ENCODE measurements at places on chromosomes 12 and 14.
A peak's percentile ranks its signal among the peaks of the same experiment; 100 is the strongest.

DNA sequence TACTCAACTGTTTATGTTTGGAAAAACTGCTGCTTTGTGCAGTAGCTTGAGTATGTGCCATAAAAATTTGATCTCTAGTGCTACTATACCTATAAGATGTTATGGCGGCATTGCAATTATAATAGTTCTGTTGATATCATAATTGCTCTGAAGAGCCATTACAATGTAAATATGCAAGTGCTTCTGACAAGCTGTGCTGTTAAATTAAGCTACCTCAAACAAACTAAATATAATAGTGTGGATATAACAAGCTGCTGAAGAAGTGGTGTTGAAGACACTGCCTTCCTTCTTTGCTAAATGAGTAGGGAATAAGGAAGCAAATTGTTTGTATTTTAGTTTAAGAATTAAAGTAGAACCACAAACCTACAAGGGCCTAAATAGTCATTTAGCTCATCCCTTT lies 301.0 kb upstream of the MIS18BP1 start:
- no peak for DNase-seq

DNA sequence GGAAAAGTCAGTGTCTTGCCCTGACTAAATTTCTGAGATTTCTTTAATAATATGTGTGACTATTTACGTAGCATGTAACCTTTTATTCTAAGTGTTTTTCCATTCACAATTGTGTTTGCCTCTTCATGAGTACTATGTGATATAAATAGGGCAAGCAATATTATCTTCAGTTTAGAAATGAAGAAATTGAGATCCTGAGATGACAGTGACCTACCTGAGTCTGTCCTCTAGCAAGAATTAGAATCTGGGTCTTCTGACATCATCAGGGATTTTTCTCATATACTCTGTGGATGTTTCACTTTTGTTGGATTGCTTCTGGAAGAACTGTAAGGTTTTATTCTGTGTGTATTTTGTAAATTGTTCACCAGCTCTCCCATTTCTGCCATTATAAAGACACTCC lies 35.0 kb downstream of the TMTC2 start:
- DNase-seq = no peak

- DNase-seq = peak; percentile 58
Measured at GRCh38 chr14:99522457-99522891, 41.3 kb downstream of the CCNK start.

GRCh38 chr12:1916371-1917171 lies 1.9 kb downstream of the CACNA2D4 start:
- no peak for DNase-seq

DNA sequence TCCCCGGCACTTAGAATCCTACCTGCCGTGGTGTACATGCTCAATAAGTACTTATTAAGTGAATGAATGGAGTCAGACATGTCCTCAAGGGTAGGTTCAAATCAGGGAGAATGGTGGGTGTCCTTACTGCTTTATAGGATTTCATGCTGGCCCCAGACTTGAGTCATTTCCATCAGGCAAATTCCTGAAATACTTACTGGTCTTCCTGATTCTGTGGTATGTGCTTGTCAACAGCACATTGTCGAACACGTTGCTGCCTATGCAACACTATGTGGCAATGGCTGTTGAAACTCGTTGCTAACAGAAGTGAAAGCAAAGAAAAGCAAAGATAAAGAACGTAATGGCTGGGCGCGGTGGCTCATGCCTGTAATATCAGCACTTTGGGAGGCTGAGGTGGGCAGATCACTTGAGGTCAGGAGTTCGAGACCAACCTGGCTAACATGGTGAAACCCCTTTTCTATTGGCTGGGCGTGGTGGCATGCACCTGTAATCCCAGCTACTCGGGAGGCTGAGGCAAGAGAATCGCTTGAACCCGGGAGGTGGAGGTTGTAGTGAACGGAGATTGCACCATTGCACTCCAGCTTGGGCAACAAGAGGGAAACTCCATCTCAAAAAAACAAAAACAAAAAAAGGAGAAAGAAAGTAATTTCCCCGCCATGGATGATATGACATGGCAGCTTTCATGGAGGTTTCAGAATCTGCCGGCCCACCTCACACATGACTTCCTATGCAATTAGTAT lies 214.9 kb downstream of the ZFP36L1 start:
- DNase-seq = peak; percentile 99

DNA sequence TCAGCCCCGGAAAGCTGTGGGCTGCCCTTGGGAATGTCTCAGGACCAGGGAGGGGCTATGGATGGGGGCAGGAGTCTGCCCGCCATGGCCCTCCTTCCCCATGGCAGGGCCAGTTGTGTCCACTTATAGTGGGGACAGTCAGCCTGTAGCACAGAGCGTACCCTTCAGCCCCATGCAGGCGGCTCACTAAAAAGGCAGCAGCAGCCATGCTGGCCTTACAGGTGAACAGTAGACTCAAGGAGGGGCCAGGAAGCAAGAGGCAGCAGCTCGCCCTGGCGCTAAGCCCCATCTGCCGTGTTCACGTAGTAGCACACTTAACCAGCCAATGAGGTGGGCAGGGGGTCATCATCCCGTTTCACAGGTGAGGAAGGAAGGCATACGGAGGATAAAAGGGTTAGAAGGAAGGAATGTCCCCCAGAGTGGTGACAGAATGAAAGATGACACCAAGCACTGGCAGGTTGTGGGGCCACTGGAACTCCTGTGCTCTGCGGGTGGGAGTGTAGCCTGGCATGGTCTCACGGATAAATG lies 52.7 kb downstream of the FAM222A start:
- DNase-seq = no peak

DNA sequence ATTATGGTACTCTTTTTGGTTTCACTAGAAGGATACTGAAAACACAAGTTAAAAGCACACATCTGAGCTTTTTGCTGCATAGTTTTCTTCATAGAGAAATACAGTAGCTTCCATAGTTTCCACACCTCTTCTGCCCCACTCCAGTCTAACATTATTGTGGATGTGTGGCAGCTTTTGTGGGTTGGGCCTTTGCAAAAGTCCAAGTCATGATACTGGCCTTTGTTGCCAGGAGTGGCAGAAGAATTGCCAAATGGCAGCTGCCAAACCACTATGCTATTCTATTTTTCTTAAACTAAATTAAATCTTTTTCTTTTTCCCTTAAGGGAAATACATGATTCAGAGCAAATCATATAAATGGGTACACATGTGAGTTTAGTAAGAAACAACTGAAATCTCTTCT lies 114.8 kb downstream of the PLEKHA5 start:
- DNase-seq = no peak

DNA sequence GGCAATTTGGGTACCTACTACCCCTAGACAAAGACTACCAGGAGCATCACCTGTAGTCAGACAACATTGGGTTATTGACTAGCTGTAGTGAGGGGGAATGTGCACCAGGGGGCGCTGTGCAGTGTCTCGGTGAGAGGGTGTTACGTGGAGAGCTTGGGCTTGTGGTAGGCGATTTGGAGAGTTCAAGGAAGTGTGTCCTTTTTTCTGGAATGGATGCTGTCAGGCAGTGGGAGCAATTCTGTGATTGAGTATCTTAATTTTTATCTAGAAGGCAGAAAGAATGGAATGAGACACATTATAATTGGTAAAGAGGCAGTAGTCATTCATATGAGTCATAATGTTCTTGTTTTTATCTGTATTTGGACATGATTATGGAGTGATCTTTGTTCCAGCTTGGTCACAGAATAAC lies 187.7 kb downstream of the GALC start:
- DNase-seq = peak; percentile 12

DNA sequence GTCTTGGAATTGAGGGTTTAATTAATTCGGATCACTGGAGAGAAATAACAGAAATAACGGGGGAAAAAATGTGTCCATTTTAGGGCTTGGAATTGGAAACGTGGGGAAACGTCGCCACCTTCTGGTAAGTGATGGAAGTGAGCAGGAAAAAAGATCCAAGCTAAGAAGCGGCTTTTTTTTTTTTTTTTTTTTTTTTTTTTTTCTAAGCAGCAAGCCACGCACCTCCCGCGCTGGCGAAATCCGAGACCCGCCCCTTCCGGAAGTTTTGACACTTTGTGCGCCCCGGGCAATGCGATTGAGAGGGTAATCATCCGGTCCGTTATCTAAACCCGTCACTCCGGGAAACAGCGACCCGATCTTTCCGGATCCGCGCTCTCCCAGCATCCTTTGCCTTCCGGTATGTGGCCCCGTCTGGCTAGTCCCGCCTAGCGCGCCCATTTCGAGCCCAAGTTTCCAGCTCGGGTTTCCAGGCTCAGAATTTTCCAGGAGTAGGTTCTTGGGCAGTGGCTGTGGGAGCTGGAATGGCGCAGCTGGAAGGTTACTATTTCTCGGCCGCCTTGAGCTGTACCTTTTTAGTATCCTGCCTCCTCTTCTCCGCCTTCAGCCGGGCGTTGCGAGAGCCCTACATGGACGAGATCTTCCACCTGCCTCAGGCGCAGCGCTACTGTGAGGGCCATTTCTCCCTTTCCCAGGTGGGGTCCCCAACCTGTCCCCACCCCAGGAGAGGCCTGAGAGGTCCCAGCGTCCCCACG lies at the start of gene ALG10:
Gene ALG10, plus strand, starts transcription at position 418 of the 752 bp plus-strand sequence. Its CDS starts 104 bp downstream, at position 522.
- peak; percentile 98 for DNase-seq

DNA sequence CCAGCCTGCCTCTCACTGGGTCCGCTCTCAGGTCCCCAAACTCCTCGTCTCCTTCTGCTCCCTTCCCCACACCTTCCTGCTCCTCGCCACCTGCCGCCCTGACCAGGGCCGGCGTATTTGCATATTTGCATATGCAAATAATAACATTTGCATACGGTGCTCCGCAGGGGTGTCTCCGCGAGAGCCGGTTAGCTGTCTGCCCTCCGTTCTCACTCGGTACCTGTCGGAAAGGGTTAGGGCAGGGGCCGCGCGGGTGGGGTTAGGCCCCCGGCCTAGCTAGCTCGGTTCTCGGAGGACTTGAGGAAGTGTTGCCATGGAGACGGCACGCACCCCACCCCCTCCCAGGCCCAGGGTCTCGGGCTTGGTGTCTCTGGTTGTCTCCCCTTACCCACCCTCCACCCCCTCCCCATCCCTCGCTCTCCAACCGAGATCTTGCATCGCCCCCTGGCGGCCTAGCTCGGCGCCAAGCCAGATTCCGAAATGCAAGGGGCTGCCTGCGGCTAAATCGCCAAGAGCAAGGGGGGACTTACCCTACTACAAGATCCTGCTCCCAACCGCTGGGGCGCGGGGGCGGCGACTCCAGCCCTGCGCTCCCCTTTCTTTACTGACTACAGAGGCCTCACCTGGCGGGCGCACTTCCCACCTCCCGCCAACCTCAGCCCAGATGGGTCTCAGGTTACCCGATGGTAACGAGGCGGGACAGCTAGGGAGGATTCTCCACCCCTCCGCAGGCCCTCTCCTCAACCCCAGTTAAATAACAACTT lies 8.1 kb downstream of the STAC3 start:
- peak; percentile 46 for DNase-seq

DNA sequence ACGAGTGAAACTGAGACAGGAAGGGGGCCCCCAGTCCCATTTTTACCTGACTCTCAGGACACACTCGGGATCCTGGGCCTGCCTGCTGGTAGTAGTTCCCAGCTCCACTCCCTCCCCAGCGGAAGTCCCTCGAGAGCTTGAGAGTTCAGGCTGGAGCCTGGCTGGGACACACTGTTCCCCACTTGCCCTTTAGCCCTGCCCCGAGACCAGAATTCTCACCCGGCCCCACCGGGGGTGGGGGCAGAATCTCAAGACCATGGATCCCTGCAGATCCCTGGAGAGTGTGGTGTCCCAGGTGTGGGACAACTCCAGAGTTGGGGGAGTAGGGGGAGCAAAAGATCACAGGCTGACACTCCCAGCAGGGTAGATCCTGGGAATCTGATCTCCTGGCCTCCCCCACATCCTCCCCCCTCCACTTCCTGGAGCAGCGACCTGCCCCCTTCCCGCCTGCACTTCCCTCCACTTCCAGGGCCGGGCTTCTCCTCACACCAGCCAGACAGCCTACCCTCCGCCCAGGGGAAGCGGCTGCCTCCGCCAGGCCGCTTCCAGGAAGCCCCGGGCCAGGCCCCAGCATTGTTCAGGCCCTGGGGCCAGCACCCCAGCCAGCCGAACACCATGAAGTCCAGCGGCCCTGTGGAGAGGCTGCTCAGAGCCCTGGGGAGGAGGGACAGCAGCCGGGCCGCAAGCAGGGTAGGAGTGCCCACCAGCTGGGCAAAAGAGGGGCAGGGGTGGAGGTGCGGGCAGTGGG lies at the start of gene TNS2:
Gene TNS2, plus strand, starts transcription at position 495 of the 748 bp plus-strand sequence. Its CDS starts 121 bp downstream, at position 616.
- peak; percentile 75 for DNase-seq

GRCh38 chr12:121596526-121596925 lies 15.7 kb upstream of the KDM2B start:
- DNase-seq = no peak

GRCh38 chr14:102593825-102594137 lies 1.3 kb downstream of the RCOR1 start:
- DNase-seq = peak; percentile 42

GRCh38 chr12:52081263-52081733 lies 1.8 kb downstream of the SMIM41 start:
- DNase-seq = peak; percentile 39

DNA sequence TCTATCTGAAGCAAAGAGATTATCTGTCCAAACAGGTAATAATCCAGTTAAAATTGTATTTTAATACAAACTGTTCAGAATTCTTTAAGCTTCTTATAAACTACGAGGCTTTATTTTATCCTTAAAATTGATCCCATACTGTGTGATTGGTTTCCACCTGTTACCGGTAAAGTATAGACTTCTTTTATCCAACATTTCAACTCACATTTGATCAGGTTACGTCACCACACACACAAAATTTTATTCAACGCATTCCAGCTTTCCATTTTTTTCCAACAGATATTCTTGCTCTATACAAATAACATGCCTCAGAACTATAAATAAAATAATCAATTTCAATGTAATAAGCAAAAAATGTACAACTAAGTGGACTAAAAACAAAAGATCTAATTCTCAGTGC lies 4.5 kb downstream of the NOVA1 start:
- no peak for DNase-seq

- peak; percentile 67 for DNase-seq
Measured at GRCh38 chr12:65875640-65876071, 51.4 kb downstream of the HMGA2 start.

DNA sequence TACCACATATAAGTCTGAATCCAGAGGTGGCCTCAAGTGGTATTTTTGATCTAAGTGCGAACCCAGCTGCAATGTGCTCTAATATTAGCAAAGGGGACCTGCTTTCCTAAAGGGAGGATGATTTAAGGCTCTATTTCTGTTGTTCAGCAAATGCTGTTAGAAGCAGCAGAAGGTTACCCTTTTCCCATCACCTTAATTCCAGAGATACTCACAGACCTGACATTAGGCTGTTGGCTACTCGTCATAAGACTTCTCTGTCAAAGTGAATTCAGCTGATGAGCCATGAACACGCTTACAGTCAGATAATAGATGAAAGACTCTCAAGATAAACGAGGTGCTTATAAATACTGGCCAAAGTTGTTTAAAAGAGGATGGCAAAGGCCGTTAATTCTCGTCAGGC lies 308.7 kb upstream of the DDHD1 start:
- DNase-seq = peak; percentile 53

All from fibroblast of villous mesenchyme (primary cell).